Heart left ventricle (tissue), 16 donors: ENCODE measurements at places on chromosomes 1 and 21. TPM values are rescaled to one million over a fixed set of nuclear protein-coding genes. Genes with fewer than 3 reads are reported as not detected.
A peak's percentile ranks its signal among the peaks of the same experiment; 100 is the strongest.

DNA sequence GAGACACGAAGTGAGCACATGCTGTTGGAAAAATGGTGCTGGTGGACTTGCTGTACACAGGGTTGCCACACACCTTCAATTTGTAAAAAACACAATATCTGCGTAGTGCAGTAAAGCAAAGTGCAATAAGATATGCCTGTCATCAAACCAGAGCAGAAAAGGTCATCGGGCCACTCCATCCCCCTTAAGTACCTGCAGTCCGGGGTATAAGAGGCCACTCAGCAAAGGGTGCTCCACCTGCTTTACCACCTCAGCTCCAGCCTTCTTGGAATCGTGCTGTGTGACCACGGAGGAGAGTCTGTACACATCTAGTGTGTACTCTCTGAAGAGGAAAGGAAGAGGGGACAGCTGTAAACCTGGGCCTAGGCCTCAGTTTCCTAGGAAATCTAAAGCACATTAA, 10.9 kb downstream of the YARS1 start:
- no peak for DNase-seq

DNA sequence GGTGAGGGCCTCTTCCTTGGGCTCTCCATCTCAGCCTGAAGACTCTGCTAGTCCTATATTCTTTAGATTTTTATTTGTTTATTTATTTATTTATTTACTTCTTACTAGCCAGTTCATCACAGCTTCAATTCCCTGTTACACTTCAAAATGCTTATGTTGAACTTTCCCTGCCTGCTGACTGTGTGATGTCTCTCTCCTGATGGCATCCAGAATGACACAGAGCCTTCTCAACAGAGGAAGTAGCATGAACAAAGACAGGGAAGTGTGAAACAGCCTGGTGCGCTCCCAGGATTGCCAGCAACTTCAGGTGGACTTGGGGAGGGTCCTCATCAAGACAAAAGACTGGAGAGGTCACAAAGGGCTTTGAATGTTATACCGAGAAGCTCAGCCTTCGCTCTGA, 4.3 kb upstream of the IPO13 start:
- DNase-seq = peak; percentile 12

GRCh38 chr1:70910013-70910412, 137.6 kb downstream of the PTGER3 start:
- no peak for DNase-seq

- DNase-seq = no peak
Measured at GRCh38 chr21:44058652-44058964, 46.5 kb downstream of the TRAPPC10 start.

- DNase-seq = no peak
Measured at GRCh38 chr1:115782571-115783281, 14.2 kb upstream of the CASQ2 start.

GRCh38 chr1:12661606-12662219, 17.8 kb downstream of the AADACL4 start:
- DNase-seq = no peak

DNA sequence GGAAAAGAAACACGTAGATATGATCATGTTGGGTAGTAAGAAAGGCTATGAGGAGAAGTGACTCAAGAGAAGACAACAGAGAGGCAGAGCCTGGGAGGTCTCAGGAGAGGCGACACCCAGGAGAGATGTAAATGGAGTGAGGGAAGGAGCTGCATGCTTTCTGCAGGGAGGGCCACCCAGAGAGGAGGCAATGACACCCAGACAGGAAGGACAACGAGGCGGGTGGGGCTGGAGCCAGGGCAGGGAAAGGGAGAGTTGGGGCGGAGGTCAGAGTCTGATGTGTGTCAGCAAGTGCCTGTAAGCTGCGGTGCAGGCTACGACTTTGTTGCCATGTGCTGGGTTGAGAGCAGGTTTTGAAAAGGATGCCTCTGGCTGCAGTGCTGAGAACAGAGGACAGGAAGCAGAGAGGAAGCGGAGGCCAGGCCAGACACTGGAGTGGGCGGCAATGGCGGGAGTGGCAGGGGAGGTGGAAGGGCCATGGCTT, 31.3 kb downstream of the SLC1A7 start:
- no peak for DNase-seq

- DNase-seq = no peak
Measured at GRCh38 chr1:116489231-116489697, 81.6 kb downstream of the CD58 start.

DNA sequence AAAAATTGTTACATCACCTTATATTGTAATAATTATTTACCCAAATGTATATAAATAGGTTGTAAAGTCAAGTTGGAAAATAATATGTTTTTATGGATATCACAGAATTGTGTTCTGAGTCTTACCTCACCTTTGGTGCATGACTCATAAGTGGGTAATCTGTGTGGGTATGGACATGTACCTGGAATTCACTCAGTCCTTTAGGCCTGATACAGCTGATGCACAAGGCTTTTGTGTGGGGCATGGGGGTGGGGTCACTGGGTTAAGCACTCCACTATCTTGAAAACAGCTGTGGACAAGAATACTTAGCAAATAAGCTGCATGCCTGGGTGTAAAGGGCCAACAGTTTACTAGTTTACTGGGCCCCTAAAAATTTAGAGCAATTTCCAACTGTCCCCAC, 34.4 kb downstream of the INKA2 start:
- no peak for DNase-seq

- no peak for DNase-seq
Measured at GRCh38 chr1:193944454-193944853, 758.0 kb upstream of the B3GALT2 start.

DNA sequence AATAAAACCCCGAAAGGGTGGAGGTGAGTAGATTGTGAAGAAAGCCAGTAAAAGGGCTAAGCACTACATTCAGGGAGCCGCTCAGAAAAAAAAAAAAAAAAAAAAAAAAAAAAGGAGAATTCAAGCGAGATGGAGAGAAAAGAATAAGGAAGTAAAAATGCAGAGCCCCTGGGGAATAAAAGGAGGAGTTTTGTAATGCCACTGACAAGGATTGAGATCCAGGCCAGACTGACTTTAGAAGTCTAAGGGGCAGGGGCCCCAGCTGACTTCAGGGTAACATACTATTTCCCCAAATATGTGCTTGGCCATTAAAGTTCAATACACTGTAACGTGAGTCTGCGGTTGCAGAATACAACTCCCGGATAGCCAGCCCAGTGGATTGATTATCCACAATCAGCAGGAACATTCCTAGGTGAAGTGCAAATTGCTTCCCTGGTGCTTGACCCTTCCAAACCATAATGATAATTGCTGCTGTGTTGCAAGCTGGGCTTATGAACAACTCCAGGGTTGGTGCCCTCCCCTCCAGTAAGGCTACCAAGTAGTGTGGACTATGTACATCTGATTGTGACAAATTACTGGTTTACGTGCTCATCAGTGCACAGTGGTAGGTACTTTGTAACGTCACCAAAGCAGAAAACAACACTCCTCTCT, 30.7 kb upstream of the RRP15 start:
- no peak for DNase-seq

- no peak for DNase-seq
Measured at GRCh38 chr1:8017495-8018197, 8.5 kb downstream of the ERRFI1 start.

DNA sequence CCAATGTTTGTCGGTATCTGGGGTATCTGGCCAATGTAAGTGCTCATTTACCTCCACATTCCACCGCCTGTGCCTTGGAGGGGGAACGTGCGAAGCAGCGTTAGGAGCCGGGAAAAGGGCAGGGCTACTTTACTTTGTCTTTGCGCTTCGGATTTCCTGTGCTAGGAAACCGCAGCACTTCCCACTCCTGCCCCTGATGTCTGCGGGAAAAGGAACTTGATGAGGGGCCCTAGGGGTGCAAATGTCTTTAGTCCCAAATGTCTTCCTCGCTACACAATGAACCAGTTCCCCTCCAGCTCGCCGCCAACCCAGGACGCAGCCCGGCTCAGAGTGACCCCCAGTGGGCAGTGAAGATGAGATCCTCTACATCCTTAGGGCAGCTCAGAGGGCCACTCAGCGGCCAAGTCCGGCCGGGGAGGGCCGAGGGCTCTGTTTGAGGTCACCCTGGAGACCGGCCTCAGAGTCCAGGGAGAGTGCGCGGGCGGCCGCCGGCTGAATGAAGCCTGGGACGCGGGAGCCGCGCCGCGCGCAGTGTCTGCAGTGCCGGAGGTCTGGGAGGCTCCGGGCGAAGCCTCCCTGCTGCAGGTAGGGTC, at the start of gene DYNLT5:
Gene DYNLT5, plus strand, starts transcription at position 460 of the 593 bp plus-strand sequence. CDS start 2,200 bp downstream, outside the sequence.
- peak; percentile 70 for DNase-seq

DNA sequence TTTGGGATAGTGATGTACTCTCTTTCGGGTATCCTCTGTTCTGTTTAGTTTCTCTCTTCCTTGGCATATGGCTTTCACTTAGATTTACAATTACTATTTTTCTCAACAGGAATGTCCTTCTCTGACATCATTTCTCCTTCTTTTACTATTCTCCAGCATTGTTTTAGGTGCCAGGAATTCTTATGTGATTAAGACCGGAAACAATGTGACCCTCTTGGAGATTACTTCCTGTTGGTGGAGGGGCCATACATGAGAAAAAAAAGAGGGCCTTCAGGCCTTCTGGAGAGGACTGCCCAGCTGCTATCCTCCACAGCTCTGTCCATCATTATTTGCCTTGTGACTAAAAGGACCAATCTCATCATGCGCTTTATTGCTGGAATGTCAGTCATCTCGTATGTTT, 50.4 kb upstream of the ADAMTS5 start:
- DNase-seq = no peak

DNA sequence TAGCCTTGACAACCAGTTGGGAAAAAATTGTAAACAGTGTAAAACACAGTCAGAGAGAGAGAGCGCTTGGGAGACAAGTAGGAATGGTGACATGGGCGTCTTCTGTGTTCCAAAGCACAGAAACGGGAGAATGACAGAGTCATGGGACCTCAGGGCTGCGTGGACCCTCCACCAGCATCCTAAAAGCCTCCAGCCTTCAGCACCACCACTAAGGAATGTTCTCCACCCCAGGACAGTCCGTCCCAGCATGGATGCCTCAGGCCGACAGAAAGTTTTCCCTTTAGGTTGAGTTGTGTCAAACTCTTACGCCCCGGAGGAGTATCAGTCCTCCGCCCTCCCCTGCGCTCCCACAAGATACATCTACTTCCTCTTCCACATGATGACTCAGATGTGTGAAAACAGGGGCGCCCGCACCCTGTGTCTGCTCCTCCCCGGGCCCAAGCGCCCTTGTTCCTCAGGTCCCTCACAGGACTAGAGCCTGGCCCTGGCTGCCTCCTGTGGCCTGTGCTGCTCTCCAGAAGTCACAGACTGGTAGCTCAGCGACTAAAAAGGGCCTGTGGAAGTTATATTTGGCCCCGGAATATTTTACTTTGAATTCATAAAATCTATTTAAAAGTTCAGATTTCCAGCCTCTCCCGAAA, 63.9 kb upstream of the EFHD2 start:
- DNase-seq = peak; percentile 44

DNA sequence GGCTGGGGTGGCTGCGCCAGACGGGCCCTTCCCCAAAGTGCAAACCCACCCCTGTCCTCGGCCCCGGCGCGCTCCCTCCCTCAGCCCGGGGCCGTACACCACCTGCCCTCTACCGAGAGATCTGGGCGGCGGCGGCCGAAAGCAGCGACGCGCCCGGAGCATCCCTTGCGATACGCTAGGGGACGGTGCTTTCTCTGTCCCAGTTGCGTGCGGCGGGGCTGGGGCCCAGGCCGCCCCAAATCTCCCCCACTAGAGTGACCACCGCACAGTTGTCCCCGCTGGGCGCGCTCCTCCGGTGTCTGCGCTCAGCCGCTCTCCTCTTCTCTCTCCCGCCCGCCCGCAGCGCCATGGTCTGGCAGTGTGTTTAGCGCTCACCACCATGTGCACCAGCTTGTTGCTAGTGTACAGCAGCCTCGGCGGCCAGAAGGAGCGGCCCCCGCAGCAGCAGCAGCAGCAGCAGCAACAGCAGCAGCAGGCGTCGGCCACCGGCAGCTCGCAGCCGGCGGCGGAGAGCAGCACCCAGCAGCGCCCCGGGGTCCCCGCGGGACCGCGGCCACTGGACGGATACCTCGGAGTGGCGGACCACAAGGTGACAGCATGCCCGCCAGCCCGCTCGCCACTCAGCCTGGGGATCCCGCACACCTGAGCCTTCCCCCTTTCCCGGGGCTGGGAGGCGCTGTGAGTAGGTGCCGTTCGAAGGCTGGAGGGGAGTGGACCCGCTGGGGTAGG, 1.0 kb downstream of the ST6GALNAC5 start:
- DNase-seq = no peak

DNA sequence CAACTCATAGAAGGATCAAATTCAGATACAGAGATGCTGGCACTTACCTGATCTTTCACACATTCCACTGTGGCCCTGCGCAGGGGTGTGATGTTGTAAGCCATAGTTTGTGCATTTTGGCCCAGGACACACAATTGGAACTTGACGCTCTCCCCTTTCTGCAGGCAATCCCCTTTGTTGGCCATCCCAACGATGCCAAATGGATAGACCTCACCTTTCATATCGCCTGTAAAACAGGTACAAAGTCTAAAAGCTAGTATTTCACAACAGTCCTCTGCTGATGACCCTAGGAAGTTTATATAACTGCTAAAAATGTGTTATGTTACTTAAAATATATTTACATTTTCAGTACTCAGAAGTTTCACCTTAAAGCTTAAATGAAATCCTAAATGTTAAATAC, 3.9 kb upstream of the NRAS start:
- no peak for DNase-seq

GRCh38 chr21:34981791-34982190, 67.3 kb downstream of the RUNX1 start:
- no peak for DNase-seq

GRCh38 chr1:44237721-44238457, 24.6 kb downstream of the DMAP1 start:
- DNase-seq = no peak

- no peak for DNase-seq
Measured at GRCh38 chr1:225847610-225848009, 34.6 kb downstream of the TMEM63A start.

DNA sequence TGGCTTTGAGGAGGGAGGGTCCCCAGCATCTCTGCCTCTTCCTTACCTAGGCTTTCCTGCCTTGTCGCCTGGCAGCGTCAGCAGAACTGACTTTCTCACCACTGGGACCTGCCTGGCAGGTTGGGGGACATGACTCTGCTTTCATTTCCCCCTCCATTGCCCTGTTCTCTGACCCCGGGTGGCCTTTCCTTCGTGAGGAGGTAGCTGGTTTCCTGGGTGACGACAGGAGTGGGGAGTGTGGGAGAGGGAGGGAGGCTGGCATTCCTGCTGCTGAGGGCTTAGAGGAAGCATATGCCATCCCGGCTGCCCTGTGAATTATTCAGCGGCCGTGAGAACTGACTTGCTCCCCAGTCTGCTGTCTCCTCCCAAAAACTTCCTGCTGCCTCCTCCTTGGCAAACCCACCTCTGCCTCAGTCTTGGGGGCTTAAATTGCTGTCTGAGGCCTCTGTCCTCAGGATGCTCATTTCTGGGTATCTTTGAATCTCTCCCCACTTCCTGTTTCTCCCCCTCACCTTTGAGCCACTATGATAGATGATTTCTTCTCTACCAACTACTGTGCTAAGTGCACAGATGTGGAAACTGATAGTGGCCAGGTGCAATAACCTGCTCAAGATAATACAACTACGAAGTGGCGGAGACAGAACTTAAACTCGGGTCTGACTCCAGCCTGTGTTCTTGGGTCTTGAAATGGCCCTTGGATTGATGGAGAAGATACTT, 182.0 kb upstream of the CSF3R start:
- no peak for DNase-seq

Gene ADORA3
- 2.2 TPM for total RNA-seq

Gene DMRTB1
- not detected for total RNA-seq

Gene ARMH1
- total RNA-seq = 0.77 TPM

Gene S100A9
- 350 TPM for total RNA-seq

Gene CHRM3
- total RNA-seq = 0.18 TPM

Gene CD34
- total RNA-seq = 93.7 TPM

Gene HFM1
- 1.9 TPM for total RNA-seq

Gene CFAP126
- total RNA-seq = not detected
